ENCODE measurements at places on chromosomes 2 and 18. TPM values are rescaled to one million over a fixed set of nuclear protein-coding genes. Genes with fewer than 3 reads are reported as not detected.

GAD1 gene
- total RNA-seq: 1.9 TPM

GALR1 gene
- not detected for total RNA-seq

GRCh38 chr18:449374-449773, 51.1 kb downstream of the COLEC12 start:
- no peak overlapping the region for H3K4me3 ChIP-seq
- H3K27ac ChIP-seq: no peak overlapping the region
- H3K4me1 ChIP-seq: no peaks in the 10 kb centered on the region
- H3K36me3 ChIP-seq: no peaks in the 10 kb centered on the region
- no peaks in the 10 kb centered on the region for H3K27me3 ChIP-seq
- no peak for DNase-seq

- H3K36me3 ChIP-seq: peaks cover 43% of the 10 kb centered on the region
- H3K4me1 ChIP-seq: peaks cover 23% of the 10 kb centered on the region
- H3K4me3 ChIP-seq: no peak overlapping the region
- H3K27ac ChIP-seq: no peak overlapping the region
Measured at GRCh38 chr2:237996021-237996593, 29.3 kb downstream of the UBE2F start.

DNA sequence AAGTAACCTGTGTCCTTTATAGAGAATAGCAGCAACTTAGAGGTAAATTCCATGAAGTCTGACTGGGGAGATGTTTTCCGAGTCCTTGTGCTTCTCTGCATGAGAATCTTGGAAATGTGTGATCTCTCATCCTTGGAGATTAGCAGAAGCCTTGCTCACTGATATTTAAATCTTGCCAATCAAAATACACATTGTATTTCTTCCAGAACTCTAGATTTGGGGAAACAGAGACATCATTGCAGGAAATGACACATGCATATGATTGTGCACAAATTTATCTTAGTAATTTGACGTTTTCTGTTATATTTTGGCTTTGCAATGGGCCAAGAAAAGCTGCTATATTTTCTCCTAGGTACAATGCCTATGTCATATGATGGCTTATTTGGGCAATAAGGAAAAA, 182.6 kb downstream of the ZNF804A start:
- H3K27me3 ChIP-seq: no peaks in the 10 kb centered on the region
- H3K4me3 ChIP-seq: no peak overlapping the region
- no peaks in the 10 kb centered on the region for H3K4me1 ChIP-seq
- no peaks in the 10 kb centered on the region for H3K36me3 ChIP-seq
- no peak for DNase-seq

GRCh38 chr2:157894694-157895435, 18.7 kb upstream of the ACVR1 start:
- no peaks in the 10 kb centered on the region for H3K27me3 ChIP-seq
- DNase-seq: no peak
- H3K4me1 ChIP-seq: peaks cover 56% of the 10 kb centered on the region
- H3K27ac ChIP-seq: no peak overlapping the region

GRCh38 chr2:8761529-8762164, 75.8 kb downstream of the KIDINS220 start:
- H3K27ac ChIP-seq: no peak overlapping the region
- DNase-seq: no peak
- H3K4me1 ChIP-seq: no peaks in the 10 kb centered on the region
- H3K36me3 ChIP-seq: peaks cover 29% of the 10 kb centered on the region
- H3K4me3 ChIP-seq: no peak overlapping the region

PDE11A gene
- total RNA-seq: not detected

- H3K27ac ChIP-seq: no peak overlapping the region
- H3K4me3 ChIP-seq: no peak overlapping the region
- no peaks in the 10 kb centered on the region for H3K27me3 ChIP-seq
- DNase-seq: no peak
Measured at GRCh38 chr2:24682304-24682703, 110.9 kb downstream of the PTRHD1 start.

CYS1 gene
- 0.14 TPM for total RNA-seq
